ENCODE measurements at places on chromosomes 7 and 10.

GRCh38 chr10:19952224-19953010 is 136.2 kb downstream of the PLXDC2 start:
- DNase-seq: no peak

DNA sequence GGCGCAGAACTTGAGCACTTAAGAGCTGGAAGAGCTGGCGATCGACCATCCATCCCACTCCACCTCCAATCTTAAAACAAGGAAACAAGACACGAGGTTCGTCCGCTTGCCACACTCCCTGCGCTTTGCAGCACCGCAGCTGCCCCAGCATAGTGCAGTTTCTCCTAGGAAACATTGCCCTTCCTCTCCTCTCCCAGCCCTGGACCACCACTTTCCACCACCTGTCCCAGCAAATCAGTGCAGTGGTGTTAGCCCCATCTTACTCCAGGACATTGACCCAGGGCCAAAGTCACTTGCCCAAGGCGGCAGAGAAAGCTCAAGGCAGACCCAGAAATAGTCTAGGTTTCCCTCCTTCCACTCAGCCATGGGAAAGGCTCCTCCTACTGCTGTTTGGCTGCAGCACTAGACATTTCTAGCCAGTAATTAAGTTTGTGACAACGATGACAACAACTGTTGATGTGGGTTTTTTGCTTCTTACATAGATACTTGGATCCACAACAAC is 1.5 kb upstream of the PARD3 start:
- no peak for DNase-seq

GRCh38 chr10:25696013-25696708 is 237.9 kb upstream of the MYO3A start:
- no peak for DNase-seq

DNA sequence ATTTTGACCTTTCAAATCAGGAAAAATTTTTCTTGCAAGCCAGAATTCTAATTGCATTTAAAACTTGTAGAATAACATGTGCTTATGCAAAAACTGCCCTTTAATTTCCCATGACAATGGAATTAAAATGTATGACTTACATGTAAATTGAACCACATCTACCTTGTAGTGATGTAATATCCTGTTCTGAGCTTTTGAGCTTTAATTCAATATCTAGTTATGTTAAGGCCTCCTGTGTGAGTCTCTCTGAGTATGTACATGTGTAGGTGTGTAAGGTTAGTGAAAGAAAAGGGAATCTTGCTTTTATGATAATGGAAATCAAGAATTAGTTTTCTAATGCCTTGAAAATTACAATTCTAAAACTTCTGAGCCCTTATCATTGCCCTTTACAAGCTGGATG is 344.8 kb upstream of the AKR1E2 start:
- no peak for DNase-seq

- no peak for DNase-seq
Observed at GRCh38 chr7:28609608-28610007, 197.3 kb downstream of the CREB5 start.

GRCh38 chr10:31875608-31876007 is 53.0 kb downstream of the ARHGAP12 start:
- no peak for DNase-seq

DNA sequence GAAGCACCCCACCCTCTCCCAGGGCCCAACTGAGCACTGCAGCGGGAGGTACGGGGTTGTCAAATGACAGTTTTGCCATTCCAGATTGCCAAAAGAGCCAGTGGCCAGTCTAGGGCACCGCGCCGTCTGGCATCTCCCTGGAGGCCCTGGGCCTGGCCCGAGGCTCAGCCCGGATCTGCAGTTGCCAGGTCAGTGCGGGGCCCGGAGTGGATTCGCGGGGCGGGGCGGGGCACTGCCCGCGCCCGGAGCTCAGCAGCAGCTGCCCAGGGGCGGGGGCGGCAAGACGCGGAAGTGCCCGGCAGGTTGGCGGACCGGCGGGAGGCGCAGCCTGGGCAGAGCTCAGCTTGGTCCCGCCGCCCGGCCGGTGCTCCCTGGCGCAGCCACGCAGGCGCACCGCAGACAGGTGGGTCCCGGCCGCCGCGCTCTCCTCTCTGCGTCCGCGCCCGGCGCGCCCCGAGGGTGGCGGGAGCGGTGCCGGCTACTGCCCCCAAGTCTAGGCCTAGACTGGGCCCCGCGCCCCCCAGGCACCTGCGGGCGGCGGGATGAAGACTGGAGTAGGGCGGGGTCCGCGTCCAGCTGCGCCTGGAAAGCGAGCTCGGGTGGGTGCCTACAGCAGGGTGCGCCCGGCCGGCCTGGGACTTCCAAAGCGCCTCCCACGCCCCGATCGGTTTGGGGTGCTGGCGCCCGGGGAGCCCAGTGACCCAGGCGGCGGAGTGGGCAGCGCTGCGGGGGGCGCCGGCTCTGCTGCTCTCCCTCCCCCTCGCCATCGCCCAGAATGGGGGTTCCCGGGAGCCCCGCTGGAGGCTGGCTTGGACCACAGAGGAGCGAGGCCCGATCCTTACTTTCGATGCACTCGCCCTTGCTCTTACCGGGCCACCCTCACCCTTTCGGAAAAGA is at the start of gene IRF5:
IRF5 (plus strand) TSS at position 281 of the 897 bp plus-strand sequence. CDS start 4,155 bp downstream, outside the sequence.
- no peak for DNase-seq

DNA sequence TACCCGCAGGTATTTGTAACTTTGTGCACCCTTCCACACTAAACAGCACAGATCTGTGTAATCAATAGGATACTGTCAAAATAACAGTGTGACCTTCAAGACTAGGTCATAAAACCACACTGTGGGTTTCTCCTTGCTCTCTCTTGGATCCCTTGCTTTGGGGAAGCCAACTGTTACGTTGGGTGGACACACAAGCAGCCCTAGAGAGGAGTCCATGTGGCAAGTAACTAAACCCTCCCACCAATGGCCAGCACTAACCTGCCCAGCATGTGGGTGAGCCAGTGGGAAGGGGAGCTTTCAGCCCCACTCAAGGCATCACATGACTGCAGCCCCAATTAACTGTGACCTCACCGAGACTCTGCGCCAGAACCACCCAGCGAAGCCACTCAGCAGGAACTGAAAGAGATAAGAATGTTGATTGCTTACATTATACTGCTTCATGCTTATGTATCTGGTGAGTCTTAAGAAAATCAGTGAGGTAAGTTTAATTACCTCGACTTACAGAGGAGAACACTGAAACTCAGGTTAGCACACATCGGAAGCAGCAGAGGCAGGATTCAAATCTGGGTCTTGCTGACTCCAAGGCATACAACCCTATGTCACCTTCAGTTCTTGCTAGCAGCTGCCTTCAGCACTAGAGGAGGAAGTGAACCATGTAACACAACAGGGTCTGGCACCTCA is 9.4 kb upstream of the ZC3HAV1 start:
- no peak for DNase-seq

- DNase-seq: no peak
Observed at GRCh38 chr10:44510379-44511115, 125.7 kb upstream of the CXCL12 start.

DNA sequence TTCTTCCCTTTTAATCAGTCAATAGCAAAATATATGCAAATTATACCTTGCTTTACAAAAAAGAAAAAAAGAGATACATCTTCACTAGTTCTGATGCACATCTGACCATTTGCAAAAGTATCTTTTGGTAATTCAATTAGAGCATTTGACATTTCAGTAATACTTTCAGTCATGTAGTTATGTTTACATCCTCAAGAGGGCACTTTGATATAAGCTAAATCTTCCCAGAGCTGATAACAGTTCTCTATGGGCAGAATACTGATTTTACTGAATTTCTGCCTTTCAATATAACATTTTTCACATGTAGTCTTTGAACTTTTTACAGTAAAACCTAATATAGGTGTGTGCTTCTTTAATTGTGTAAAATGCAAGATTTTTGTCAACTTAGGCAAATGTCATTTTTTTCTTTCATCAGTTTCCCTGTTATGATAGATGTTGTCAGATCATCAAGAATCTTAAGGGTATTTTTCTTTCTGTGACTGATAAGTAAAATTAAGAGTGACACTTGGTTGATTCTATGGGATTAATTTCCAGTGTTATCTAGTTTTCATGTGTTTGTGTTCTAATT is 703.5 kb upstream of the SEMA3D start:
- no peak for DNase-seq

GRCh38 chr7:121397361-121397760 is 1.3 kb upstream of the FAM3C start:
- no peak for DNase-seq

- no peak for DNase-seq
Observed at GRCh38 chr10:34049887-34050286, 715.4 kb upstream of the NRP1 start.

DNA sequence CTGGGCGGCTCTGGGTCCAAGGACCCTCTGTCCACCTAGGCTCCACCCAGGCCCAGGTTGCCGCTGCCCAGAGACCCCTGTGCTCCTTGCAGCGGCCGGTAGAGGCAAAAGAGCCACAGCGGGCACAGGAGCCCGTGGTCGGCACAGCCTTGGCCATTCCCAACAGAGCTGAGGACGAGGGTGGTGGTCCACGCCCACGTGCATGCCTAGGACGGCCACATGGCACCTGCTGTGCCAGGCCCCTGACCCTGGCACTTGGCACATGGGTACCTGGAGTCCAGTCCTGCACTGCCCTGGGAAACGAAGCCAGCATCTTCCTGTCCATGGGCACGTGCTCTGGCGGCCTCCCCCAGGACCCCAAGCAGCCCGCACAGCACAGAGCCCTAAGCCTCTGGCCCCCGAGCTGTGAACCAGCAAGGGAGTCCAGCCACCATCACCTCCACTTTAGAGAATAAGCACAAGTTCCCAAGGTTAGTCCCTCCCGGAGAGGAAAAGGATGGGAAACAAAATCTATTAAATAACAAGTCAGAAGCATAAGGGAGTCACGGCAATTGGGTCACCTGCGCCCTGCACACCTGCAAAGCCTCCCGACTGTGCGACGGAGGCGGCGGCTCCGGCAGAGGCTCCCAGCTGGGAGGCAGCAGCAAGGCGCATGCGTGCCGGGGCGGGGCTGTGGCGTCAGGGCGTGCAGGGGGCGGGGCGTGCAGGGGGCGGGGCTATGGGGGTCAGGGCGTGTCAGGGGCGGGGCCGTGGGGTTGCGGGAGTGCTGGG is 59.1 kb downstream of the STK32C start:
- no peak for DNase-seq

- no peak for DNase-seq
Observed at GRCh38 chr10:54749623-54750022, 51.4 kb downstream of the PCDH15 start.

DNA sequence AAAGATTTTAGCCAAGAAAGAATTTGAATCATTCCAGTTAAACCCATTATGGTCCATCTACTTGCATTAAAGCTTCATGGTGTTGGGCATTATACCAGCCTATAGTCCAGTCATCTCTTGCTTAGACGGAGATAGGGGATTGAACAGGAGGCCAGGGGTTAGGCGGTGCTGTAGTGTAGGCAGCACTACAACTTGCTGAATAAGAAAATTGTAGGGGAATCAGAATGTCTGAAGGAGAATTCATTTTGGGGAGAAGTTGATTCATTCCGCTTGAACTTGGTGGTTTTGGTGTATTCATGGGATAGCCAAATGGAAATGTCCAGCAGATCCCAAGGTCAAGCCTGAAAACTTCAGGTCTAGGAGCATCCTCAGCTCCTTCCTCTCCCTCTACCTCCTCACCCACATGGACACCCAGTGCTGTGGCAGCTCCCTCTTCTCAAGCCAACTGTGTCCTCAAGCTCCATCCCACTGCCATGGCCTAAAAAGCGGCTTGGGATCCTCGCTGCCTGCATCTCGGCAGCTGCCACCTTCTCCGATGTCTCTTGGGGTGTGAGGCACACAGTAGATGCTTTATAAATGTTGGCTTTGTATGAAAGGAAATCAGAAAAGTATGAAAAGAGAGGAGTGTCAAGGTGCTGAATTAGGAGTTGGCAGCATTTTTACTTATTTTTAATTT is 63.6 kb upstream of the MNX1 start:
- no peak for DNase-seq

GRCh38 chr10:101061624-101062231 is at the start of gene KAZALD1:
Gene KAZALD1 (plus strand): TSS chr10:101061989. CDS start chr10:101062593, 604 bp downstream.
- DNase-seq: peak; percentile 93

All from left forelimb (tissue), 1 donor.